ENCODE measurements at places on chromosomes 3 and 15.

DNA sequence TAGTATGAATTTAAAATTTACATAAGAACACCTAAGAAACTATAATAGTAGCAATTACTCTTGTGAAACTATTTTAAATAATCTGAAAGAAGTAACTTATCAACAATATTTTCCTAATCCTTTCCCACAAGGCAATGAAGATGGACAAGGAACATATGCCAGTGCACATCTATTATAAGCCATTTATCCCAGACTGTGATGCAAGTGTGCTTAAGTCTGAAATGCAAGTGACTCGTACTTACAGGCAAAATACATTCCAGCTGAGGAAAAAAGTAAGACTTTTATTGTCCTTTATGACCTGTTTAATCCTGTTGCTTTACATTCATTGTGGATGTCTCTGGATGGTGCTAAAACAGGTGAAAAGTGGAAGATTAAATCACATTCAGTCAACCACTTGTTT is 709.4 kb downstream of the ZNF385D start:
- no peak for DNase-seq

- DNase-seq = no peak
Measured at GRCh38 chr3:103847081-103848062, 1412.6 kb downstream of the ZPLD1 start.

DNA sequence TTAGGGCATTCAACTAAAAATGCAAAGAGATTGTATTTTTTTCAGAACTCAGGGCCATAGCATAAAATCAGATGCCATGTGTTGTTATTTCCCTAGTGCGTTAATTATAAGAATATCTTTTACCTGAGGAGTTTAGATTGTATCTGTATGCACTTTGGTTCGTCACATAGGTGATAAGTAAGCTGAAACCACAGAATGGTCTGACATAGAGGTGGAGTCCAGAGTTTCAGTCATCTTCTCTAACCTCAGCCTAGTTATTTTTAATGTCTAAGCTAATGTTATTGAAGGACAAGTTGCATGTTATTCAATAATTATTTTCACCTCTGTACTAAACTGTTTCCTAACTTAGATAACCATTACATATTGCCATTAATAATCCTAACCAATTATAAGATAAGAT is 27.1 kb upstream of the CNTN4 start:
- DNase-seq = no peak

GRCh38 chr15:62103431-62103830 is 36.7 kb downstream of the C2CD4A start:
- DNase-seq = no peak

GRCh38 chr3:52423173-52423572 is 21.7 kb downstream of the SEMA3G start:
- DNase-seq = no peak

GRCh38 chr3:98814817-98815420 is 51.8 kb downstream of the ST3GAL6 start:
- DNase-seq = no peak

DNA sequence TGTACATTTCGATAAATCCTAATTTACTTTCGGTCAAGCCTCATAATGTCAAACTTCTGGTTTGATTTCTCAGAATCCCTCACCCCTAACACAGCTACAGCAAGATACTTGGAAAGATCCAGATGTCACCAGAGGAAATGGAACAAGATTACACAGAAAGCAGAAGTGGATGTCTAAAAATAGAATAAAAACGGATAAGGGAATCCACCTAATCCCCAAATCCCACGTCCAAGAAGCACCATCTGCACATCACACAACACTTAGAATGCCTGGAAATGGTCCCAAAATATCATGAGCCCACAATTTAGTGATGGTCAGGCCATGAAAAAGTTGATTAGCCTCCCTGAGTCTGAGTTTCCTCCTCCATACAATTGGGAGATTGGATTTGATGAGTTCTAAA is 61.7 kb downstream of the AGTR1 start:
- no peak for DNase-seq

DNA sequence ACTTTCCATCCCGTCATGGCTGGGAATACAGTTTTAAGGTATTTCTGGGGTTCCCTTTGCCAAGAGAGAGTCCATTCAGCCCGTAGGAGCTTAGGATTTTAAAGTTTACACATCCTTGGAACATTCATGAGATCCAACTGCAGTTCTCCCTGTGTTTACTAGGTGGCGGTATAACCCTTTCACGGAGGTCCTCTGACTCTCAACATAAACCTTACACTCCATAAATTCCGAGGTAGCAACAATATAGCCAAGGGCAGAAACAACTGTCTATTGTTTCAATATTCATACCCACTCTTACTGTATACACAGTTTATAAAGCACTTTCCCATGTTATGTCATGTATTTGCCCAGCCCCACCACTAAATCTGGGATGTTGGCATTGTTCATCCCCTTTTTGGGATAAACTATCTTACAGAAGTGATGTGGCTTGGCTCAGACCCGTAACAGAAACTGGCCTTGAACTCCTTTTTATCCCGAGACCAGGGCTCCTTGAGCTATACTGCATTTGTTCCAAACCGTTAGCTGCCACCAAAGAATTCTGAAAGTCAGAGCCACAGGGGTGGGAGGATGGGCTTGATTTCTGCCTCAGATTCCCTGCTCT is 69.2 kb upstream of the COL6A5 start:
- no peak for DNase-seq

DNA sequence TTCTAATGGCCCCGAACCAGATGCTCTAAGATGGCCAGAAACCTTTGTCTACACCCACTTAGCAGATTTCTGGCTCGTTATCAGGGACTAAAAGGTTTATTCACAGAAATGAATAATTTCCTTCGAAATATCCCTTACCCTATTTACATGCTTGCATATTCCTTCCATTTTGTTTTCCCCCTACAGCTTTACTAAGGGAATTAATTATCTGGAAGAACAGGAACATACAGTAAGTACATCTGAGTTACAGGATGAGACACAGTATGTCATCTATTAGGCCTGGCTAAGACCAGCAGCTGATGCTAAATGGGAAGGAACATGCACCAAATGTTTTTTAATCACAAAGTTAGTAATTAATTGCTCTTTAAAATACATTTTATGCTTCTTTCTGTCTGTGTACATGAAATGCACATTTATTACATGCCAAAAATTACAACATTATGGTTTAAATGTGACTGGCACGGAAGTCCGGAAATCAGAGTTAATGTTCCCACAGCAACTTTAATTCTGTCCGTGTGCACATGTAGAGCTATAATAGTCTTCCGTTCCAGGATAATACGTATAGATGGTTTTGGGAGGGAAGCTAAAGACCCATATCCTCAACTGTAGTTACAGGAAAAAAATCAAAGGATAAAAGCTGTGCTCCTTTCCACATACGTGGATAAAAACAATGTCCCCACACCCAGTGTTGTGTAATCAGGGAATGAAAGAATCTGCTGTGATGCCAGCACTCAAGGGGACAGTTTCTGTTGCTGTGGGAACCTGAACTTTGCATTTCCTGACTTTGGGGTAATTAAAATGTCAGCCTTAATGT is 82.0 kb downstream of the TIGIT start:
- no peak for DNase-seq

GRCh38 chr3:67686069-67686468 is 31.7 kb upstream of the SUCLG2 start:
- DNase-seq = no peak

- no peak for DNase-seq
Measured at GRCh38 chr15:84633311-84634227, 20.5 kb downstream of the WDR73 start.

- DNase-seq = no peak
Measured at GRCh38 chr3:64203969-64204908, 21.0 kb downstream of the PRICKLE2 start.

- DNase-seq = no peak
Measured at GRCh38 chr15:67779549-67780111, 45.7 kb upstream of the SKOR1 start.

GRCh38 chr15:62913246-62913645 is 129.3 kb upstream of the TPM1 start:
- no peak for DNase-seq

- no peak for DNase-seq
Measured at GRCh38 chr3:184604039-184604601, 42.5 kb downstream of the EPHB3 start.

DNA sequence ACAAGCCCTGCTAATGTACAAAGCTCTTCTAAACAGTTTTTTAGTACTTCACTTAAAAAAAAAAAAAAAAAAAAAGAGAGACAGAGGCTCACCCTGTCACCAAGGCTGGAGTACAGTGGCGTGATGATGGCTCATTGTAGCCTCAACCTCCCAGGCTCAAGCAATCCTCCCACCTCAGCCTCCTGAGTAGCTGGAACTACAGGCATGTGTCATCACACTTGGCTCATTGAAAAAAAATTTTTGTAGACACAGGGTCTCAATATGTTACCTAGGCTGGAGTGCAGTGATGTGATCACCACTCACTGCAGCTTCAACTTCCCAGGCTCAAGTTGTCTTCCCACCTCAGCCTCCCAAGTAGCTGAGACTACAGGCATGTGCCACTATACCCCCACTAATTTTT is 47.6 kb upstream of the HEG1 start:
- DNase-seq = no peak

GRCh38 chr15:61398310-61398709 is 169.2 kb upstream of the RORA start:
- DNase-seq = no peak

- DNase-seq = no peak
Measured at GRCh38 chr15:69513986-69514385, 61.4 kb downstream of the RPLP1 start.

DNA sequence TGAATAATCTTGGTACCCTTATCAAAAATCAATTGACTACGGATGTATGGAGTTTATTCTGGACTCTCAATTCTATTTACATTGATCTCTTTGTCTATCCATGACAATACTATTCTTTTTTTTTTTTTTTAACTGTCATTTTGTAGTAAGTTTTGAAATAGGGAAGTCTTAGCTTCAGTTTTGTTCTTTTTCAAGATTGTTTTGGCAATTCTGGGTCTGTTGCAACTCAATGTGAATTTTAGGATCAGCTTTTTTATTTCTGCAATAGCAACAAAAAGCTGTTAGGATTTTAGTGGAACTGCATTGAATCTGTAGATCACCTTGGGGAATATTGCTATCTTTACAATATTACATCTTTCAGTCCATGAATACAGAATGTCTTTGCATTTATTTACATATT is 21.4 kb downstream of the BTLA start:
- no peak for DNase-seq

DNA sequence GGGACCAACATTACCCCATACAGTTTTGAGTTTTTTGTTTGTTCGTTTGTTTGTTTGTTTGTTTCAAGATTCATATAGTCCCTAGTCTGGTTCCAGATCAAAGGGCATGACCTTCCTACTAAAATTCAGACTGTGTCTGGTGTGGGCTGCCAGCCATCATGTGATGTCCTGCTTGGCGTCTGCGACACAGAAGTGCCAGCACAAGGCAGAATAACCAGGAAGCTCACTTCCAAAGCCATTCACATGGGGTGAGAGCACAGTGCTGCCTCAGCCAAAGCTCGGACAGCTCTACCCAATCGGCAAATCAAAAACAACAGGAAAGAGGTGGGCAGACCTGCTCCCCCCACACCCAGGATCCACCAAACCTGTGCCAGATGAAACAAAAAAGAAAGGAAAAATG is 142.6 kb upstream of the THBS1 start:
- no peak for DNase-seq

GRCh38 chr3:195098741-195099525 is 172.0 kb downstream of the XXYLT1 start:
- DNase-seq = no peak

DNA sequence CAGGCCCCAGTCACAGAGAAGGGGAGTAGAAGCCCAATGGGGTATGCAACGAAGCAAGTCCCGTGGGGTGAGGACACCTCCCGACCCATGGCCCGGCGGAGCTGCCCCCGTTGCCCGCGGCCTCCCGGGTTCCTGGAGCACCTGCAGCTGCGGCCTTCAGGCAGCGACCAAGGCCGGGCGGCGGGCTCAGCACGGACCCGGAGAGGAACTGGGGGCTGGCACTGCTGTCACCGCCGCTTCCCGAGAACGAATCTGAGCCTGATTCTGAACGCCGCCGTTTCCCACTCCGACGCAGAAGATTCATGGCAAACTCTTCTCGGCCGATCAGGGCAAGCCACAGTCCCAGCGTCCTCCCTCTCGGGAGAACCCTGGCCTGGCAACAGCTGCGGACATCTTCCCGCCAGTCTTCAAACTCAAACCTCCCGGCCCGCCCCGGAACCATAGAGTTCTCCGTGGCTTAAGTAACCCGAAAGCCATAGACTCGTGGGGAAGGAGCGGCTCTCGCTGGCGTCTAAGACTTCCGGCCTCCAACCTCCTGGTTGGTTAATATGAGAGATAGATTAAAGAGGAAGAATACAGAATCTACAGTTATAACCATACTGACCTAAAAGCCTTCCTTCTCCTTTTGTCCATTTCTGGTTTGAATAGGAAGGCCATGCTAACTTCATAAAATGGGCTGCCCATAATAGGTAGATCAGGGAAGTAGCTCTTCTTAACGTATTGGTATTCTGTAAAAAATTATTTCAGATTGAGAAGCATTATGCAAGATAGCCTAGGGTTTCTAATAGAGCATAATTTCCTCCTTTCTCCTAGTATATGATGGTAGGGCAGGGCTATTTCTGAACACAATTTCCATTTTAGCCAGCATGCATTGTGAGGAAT is at the start of gene POLQ:
Gene POLQ (minus strand): TSS at position 415 of the 882 bp plus-strand sequence. CDS start 111 bp downstream, at position 304.
- DNase-seq = no peak
